ENCODE measurements at places on chromosomes 4 and X.

DNA sequence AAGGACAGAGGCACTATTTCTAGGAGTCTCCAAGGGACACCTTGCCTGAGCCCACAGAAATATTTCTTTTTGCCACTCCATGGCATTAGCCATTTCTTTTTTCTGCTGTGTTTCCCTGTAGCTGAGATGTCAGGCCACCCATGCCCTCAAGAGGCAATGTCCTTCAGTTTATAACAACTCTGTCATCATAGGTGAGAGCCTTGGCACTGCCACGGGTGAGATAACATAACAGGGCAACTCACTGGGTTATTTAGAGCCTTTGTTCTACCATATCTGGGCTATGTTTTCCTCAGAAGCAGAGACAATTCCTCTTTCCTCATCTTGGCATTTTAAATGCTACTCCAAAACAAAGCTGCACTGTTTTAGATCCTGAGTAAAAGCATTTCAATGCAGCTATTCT, 99.9 kb upstream of the MAOA start:
- no peak for DNase-seq

GRCh38 chr4:128483041-128483440, 195.4 kb upstream of the PGRMC2 start:
- no peak for DNase-seq

- no peak for DNase-seq
Observed at GRCh38 chr4:187238646-187239045, 515.0 kb upstream of the FAT1 start.

DNA sequence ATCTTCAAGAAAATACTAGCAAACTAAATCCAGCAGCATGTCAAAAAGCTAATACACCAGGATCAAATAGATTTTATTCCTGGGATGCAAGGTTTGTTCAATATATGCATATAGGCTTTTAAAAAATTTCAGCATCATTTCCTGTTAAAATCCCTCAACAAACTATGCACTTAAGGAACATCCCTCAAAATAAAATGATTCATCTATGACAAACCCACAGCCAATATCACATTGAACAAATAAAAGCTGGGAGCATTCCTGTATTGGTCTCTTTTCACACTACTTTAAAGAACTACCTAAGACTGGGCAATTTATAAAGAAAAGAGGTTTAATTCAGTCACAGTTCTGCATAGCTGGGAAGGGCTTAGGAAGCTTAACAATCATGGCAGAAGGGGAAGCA, 726.7 kb downstream of the GRXCR1 start:
- no peak for DNase-seq

GRCh38 chr4:78337244-78338020, 214.1 kb upstream of the ANXA3 start:
- no peak for DNase-seq

- no peak for DNase-seq
Observed at GRCh38 chr4:17968721-17969120, 52.8 kb downstream of the LCORL start.

DNA sequence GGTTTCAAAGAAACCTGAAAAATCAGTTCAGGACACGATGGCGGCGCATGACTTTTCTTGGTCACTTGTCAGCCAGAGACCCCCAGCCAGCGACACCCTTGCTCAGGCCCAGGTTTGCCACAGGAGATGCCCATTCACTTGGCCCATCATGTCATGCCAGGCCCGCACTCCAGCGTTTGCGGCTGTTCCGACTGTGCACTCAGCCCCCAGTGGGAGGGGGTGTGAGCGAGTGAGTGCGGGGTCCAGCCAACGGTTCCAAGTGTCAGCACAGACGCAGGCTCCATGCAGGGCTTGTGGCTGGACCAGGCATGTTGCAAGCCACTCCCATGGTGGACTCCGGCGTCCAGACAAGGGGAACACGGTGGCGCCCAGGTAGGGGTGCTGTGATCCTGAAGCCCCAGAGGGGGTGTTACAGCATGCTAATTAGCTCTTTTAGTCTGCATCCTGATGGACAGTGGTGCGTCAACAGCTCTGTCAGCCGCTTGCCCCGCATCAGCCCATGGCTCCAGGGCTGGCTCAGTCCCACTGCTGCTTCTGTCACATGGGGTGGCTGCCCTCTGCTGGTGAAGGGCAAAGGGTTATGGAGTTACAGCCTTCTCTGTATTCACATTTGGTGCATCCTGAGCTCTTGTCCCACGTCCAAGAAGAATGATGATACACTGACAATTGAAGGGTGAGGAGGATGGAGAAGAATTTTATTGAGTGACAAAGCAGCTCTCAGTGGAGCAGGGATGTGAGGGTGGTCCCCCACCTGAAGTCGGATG, 3.7 kb upstream of the MAEA start:
- peak; percentile 27 for DNase-seq

- DNase-seq, result no peak
Observed at GRCh38 chr4:38957261-38957815, 74.9 kb downstream of the TMEM156 start.

DNA sequence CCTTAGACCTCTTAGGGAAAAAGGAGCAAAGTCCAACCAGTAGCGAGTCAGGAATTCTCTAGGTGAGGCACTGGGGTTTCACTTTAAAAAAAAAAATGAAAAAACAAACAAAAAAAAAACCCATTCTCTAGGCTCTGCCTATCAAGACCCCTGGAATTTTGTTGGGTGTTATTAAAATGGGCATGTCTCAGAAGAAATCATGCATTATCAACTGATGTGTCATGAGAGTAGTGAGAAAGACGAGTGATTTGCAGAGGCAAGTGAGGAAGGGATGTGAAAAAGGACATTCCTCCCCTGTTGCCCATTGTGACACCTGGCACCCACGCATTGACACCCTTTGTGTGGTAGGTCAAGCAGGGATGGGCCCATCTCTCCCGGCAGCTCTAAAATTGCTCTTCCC, 78.9 kb downstream of the AASDH start:
- no peak for DNase-seq

DNA sequence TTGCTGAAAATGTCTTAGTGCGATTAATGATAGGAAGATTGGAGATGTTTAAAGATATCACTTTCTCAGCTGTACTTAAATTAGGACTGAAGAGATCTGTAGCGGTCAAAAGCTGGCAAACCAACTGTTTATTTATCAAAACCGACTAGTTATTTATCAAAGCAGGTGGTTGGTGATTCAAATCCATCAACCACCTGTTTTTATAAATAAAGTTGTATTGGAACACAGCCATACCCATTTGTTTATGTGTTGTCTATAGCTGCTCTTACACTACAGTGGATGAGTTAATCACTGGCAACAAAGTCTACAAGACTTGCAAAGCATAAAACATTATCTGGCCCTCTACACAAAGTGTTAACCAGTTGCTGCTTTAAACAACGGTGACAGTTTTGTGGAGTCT, 76.8 kb downstream of the IL15 start:
- DNase-seq, result no peak

GRCh38 chr4:125725957-125726525, 411.3 kb downstream of the FAT4 start:
- no peak for DNase-seq

- DNase-seq, result peak; percentile 53
Observed at GRCh38 chrX:1807301-1807731, 192.5 kb downstream of the ASMT start.

DNA sequence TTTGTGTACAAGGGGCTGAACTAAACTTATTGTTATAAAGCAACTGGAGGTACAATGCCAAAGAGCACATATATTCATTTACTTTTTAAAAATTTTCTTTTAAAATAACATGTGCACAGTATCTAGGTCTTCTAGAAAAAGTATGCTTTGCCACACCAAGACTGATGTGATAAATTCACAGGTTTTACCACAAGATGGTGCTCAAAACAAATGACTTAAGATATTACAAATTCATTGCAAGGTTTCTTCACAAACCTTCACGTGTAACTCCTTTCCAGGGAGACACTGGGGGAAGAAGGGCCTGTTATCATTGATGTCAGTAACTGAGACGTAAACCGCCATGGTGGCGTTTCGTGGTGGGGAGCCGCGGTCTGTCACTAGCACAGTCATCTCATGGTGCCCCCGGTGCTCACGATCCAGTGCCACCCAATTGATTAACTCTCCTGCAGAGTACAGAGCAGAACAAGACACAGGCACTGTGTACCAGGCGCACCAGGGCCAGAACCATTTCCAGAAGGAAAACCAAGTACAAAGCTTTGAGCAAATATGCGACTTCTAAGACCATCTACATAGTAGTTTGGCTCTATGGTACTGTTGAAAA, 162.2 kb downstream of the DCHS2 start:
- DNase-seq, result peak; percentile 2

GRCh38 chr4:164876700-164877324, at the start of gene APELA:
APELA (plus strand) TSS chr4:164877178; CDS start chr4:164877332, 154 bp downstream.
- peak; percentile 20 for DNase-seq

GRCh38 chrX:41946989-41947612, 23.7 kb upstream of the CASK start:
- no peak for DNase-seq

DNA sequence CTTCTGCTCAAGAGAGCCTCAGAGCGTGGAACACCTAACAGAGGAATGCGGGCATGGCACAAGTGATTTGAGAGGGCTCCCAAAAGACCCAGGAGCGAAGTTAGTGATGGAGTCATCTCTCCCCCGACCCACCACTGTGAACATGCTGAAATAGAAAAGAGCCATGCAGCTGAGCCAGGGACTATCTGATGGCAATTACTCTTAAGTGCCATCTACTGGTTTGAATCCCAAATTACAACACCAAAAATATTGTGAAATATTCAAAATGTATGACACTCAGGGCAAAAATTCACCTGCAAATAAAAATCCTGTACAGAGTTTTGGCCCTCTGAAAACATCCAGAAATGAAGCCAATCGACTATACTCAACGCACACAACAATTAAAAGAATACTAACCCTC, 2038.9 kb upstream of the ADGRL3 start:
- DNase-seq, result no peak

DNA sequence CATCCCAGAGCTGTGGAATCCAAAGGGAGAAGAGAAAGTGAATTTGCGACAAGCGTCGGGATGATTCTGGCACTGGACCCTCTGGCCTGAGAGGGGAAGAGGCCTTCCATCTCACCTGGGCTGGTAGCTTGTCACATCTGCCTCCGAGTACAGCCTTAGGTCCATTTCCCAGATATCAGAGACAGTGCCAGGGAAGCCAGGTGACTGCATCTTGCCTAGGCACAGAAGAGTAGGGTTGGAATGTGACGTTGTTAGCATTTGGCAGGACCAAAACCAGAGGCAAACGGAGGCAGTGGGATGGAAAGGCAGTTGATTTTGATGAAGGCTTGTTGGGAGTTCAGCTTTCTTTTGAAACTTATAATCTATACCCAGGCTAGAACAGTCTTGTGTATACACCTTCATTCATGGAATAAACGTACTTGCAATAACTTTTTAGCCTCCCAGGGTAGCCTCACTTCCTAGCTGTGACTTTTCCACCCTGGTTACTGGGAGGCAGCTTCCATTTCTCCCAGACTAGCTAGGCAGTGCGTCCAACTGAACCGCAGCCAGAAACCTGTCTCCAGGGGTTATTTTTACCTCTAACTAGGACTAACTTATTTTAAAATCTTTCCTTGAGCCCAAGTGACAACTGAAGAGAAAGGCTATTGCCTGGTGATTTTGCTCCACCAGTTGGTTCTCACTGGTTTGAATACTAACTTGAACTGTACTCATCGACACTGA, 5.9 kb downstream of the SOD3 start:
- no peak for DNase-seq

- no peak for DNase-seq
Observed at GRCh38 chr4:71334465-71334882, 4.3 kb upstream of the SLC4A4 start.

DNA sequence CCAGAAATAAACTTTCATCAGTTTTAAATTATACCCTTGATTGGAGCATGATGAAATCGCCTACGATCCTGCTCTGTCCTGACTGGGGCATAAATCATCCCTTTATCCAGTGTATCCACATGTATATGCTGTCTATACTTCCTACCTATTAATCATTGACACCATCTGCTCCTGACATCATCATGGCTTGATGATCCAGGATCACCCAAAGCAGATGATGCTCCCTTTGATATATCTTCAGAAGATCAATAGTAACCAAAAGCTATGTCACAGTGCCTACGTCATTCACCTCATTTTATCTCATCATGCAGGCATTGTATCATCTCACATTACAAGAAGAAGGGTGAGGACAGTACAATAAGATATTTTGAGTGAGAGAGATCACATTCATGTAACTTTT, 137.5 kb downstream of the COMMD8 start:
- no peak for DNase-seq

DNA sequence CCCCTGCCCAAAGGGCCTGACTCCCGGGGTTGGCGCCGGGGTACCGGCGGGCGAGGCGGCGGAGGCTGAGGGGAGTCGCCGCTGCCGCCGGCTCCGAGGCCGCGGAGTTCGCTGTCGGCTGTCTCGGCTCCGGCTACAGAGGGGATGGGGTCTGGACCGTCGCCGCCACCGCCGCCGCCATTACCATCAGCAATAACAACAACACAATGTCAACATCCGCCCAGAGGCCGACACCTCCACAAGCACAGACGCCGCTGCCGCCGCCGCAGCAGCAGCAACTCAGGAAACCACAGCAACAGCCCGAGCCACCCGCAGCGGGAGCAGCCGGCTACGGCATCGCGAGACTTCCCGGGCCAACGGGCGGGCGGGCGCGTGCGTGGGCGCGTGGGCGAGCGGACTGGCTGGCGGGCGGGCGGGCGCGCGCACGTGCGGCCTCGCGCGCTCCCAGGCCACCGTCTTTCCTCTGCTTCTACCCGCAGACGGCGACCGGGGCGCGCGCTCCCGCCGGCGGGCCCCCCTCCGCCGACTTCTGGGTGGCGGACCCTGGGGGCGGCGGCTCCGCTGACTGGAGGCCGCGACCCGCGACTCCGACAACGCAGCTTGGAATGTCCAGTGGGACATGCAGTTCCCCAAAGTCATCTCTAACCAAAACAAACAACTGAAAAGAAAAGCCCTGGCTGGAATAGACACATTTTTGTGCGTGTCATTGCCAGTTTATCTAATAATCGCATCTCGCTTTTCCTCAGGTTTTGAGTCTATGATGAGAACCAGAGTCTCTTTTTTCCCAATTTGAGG, at the start of gene CHIC2:
TSS of gene CHIC2 (minus strand) at position 289 of the 795 bp plus-strand sequence. CDS start 305 bp downstream, outside the sequence.
- peak; percentile 86 for DNase-seq

DNA sequence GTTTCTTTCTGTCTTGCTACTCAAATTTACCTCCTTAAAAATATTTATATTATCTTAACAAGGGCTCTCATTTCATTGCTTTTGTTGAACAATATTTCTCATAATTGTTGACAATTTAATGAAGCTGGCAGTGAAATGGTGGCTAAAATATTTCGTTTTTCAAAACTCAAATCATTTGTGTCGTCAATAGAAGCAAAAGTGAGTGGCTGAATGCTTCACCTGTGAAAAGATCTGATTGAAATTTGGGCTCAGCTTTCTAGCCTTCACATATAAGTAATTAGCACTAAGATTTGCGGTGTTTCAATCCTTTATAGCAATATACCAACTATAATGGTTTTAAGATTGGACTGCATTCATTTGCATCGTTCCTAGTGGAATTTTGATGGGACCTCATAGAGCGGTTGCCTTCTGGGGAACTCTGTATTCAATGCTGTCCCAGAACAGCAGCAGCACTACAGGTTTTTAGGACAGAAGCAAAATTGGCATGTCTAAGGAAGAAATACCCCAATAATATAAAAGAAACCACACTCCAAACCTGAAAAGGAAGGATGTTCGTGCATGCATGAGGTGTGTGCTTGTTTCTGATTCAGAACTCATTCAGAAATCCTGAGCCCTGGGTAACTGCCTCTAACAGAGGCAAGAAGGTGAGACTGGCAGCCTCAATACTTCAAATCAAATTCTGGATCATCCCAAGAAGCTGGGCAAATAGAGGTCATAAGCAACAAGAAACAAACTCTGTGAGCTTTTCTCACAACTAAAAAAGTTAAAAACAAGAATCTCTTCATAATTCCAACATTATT, 2.5 kb downstream of the CXCL1 start:
- no peak for DNase-seq
